Stimulated activated CD8-positive, alpha-beta memory T cell treated with anti-CD3 and anti-CD28 coated beads, Interleukin-15, amount 100 ng/mL, for 48 hours (primary cell): ENCODE measurements at places on chromosomes 2 and 18.

- no peak for DNase-seq
Measured at GRCh38 chr2:54808661-54809060, 85.2 kb downstream of the EML6 start.

DNA sequence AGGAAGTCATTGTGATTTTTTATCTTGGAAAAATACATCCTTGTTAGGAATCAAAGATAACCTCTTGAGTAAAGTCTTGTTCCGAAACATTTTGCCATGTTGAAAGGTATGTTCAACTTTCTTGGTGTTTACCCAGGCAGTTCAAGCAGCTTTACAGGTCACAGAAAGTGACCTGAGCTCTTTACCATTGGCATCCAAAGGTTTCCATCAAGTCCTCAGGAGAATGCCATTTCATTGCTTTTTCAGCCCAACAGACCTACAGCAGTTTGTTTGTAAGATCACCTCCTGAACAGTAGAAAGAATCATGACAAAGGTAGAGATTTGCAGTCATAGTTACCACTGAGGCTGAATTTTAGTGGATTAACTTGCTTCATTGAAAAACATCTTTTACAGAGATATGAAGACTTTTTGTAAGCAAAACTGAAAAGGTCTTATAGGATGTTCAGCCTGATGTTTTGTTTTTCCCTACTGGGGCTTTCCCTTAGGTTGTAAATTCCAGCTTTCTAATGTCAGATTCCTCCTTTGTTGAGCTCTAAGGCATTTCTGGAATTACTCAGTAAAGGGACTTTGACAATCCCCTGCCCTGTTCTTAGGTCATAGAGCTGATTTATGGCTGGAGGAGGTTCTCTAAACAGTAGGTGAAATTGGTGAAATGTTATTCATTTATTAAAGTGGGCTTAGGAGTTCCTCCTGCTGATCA lies 236.8 kb upstream of the RBMS1 start:
- DNase-seq: no peak

- no peak for DNase-seq
Measured at GRCh38 chr18:49006641-49007454, 56.1 kb upstream of the SMAD7 start.

- DNase-seq: no peak
Measured at GRCh38 chr2:15449556-15450236, 111.4 kb downstream of the NBAS start.

DNA sequence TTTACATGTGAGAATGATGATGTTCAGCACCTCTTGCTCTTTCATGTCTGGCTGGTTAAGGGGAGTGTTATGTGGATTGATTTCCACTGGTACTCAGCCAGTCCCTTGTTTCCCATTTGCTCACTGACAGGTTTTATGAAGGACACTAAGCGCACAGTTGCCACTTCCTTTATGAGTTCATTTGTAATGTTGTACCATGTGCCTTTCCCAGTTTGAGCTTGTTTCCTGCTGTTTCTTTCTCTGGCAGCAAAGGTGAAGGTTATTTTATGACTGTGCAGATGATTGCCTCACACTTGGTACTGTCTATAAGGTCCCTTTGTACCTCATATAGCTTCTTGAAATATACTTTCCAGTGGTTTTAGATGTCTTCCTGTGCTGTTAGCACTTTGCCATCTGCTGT lies 1700.5 kb upstream of the TMEFF2 start:
- no peak for DNase-seq
